ENCODE measurements at places on chromosomes 11 and 22. TPM values are rescaled to one million over a fixed set of nuclear protein-coding genes. Genes with fewer than 3 reads are reported as not detected.

GRCh38 chr11:132037956-132038355, 667.5 kb downstream of the NTM start:
- DNase-seq, result no peak

DNA sequence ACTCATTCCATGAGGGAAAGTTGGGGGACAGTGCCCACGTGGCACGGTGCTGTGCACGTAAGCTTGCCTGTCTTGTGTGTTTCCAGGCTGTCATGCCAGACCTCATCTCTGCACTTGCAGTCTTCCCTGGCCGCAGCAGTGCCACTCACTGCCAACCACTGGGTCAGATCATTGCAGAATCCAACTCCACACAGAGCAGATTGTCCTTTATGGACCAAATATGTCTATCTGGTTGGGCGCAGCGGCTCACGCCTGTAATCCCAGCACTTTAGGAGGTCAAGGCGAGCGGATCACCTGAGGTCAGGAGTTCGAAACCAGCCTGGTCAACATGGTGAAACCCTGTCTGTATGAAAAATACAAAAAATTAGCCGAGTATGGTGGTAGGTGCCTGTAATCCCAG, 4.4 kb upstream of the PPARA start:
- peak; percentile 36 for DNase-seq

MMP1 gene
- total RNA-seq, result not detected

DNA sequence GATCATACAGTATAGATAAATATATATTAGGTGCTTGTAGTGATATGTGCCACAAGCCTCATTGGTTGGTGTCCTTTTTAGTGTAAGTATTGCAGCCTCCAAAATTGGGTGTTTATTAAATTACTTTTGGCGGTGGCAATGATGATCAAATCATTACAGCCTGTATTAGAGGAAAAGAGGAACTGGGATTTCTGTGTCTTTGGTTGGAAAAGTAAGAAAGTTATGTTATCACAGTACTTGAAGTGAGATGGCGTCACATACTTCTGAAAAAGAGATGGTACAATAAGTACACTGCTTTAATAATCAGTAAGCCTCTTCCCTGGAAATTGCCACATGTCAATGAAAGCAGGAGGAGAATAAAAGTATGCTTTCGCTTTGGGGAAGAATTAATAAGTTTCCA, 523 bp upstream of the MPZL3 start:
- DNase-seq, result no peak

MUC6 gene
- total RNA-seq, result not detected

IGLL1 gene
- total RNA-seq, result not detected

PCNX3 gene
- 28.8 TPM for total RNA-seq
